ENCODE measurements at places on chromosomes 3 and 15.

DNA sequence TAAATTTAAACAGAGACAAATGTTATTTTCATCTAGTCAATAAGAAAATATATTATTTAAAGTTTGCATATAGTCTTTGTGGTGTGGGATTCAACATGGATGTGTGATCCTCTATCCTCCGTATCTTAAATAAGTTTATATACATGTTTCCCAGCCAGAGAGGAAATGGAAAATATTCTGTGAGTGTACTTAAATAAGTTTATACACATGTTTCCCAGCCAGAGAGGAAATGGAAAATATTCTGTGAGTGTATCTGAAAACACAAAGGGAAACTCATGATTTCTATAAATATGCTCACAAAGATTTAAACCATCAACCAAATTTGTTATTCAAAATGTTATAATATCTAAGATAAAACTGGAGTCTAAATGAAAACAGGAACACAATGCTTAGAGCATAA lies 110.0 kb upstream of the MELTF start:
- DNase-seq, result no peak

DNA sequence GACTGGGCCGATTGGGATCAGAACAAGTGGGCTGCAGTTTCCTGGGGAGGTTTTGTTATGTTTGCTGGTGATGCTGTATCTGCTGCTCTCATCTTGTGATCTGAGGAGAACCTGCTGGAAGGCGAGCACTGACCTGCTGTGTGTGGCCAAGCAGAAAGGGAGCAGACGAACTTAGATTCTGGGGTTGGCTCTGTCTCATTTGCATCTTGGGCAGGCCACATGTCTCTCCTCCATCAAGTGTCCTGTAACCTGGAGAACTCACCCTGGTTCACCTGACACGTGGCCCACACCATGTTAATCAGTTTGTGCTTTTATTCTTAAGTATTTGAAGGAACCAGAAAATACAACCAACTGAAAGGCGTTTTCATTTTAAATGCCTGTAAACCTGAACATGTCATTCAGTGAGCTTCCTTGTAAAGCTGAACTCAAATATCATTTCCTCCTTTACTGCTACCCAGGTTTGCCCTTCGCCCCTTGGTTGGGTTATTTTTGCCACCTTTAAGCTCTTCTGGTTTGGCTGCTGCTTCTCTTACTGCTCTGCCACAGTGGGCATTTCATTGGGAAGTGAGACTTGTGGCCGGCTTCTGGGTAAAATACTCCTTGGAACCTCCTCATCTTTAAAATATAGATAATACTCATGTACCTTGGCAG lies 33.5 kb upstream of the TRAK1 start:
- DNase-seq, result no peak

- no peak for DNase-seq
These were observed 4.3 kb downstream of the SLCO3A1 start for GRCh38 chr15:91857772-91858171.

DNA sequence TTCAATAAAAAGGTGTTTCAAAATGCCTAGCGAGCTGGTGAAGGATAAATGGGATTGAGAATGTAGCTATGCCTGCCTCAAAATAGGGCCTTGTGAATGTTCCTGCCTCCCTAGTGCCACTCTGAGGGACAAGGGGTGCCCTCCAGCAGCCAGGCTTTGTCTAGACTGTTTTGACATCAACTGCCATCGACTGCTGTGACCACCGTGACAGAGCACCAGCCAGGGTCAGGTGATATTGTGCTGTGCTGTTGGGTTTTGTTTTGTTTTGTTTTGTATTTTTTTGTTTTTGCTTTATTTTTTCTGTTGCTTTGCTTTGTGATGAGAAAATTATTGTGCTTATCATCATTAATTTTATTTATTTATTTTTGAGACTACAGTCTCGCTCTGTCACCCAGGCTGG lies 144.8 kb downstream of the SMAD6 start:
- no peak for DNase-seq

DNA sequence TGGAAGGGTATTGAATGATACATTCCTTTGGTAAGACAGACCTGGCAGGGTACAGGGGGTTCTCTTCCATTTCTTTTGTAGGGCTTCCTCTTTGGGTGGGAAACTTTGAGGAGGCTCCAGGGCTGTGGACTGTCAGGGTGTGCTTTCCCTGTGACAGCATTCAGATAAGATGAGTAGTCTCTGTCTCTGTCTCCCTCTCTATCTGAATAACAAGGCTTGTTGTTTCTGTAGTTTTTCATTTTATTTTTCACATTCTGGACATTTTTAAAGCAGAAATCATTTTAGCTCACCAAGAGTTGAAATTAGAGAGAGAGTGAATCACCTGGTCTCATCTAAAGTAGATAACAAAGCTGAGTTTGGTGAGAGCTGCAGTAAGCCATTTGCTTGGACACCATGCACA lies 100.8 kb upstream of the TPM1 start:
- no peak for DNase-seq

GRCh38 chr3:168598250-168598649 lies 502.5 kb upstream of the GOLIM4 start:
- DNase-seq, result no peak

DNA sequence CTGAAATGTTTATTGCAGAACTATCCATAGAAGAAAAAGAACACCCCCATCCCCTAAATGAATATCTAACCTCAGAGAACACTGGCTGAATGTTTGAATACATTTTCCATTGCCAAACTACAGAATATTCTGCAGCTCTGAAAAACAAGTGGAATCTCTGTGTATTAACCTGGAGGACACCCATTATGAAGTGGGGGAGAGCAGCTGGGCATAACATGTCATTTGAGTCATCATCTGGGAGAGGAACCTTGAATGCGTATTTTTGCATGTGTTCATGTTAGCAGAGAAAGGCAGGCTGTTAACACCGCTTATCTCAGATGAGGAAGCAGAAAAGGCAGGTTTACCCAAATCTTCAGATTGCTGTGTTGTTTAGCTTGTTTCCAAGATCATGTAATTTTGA lies 31.5 kb downstream of the ESYT3 start:
- DNase-seq, result no peak

- DNase-seq, result no peak
These were observed 123.5 kb upstream of the TBL1XR1 start for GRCh38 chr3:177320765-177321247.

DNA sequence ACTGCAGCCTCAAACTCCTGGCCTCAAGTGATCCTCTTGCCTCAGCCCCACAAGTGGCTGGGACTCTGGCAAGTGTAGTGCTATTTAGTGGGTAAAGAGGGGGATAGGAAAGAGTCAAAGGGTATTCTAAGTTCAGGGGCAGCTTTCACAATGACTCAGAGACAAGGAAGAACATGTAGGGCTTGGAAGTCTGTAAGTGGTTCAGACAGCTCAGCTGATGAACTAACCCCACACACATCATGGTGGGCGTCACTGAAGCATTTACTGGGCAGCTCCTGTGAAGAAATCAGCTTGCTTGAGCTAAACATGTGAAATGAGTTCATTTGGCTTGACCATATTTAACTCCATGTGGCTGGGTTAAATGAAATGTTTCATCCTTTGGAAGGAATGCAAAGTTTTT lies 34.6 kb upstream of the THSD4 start:
- no peak for DNase-seq

- DNase-seq, result no peak
These were observed 185.7 kb downstream of the CGGBP1 start for GRCh38 chr3:87873136-87873535.

DNA sequence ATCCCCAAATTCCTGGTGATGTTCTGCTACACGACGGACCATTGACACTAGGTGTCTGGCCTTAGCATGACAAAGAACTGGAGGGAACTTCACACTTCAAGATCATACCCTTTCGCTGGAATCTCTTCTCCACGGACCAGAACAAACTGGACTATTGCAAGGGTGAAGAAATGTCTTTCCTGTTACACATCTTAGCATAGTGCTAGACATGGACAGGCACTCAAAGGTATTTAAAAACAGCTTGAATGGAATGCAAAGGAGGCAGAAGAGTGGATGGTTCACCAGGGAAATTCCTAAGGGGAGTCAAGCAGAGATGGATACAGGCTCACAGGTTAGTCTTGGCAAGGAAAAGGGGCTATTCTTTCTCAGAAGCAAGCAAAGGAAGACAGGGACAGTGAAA lies 33.5 kb upstream of the PDZRN3 start:
- no peak for DNase-seq

- DNase-seq, result no peak
These were observed 120.9 kb downstream of the SLC9A9 start for GRCh38 chr3:143727391-143727790.

DNA sequence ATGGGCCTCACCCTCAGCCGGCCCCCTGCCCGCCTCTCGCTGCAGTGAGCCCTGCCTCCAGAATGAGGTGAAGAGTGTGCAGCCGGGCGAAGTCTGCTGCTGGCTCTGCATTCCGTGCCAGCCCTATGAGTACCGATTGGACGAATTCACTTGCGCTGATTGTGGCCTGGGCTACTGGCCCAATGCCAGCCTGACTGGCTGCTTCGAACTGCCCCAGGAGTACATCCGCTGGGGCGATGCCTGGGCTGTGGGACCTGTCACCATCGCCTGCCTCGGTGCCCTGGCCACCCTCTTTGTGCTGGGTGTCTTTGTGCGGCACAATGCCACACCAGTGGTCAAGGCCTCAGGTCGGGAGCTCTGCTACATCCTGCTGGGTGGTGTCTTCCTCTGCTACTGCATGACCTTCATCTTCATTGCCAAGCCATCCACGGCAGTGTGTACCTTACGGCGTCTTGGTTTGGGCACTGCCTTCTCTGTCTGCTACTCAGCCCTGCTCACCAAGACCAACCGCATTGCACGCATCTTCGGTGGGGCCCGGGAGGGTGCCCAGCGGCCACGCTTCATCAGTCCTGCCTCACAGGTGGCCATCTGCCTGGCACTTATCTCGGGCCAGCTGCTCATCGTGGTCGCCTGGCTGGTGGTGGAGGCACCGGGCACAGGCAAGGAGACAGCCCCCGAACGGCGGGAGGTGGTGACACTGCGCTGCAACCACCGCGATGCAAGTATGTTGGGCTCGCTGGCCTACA lies 8.5 kb downstream of the GRM2 start:
- DNase-seq, result no peak

GRCh38 chr3:171236265-171237008 lies 209.9 kb upstream of the SLC2A2 start:
- no peak for DNase-seq

GRCh38 chr15:41466711-41467110 lies 27.0 kb upstream of the ITPKA start:
- no peak for DNase-seq

- DNase-seq, result peak; percentile 75
These were observed 32.2 kb downstream of the ATP10A start for GRCh38 chr15:25830844-25831451.

Data from right forelimb (tissue), 1 donor.